ENCODE measurements at places on chromosomes 1 and 21.
A peak's percentile ranks its signal among the peaks of the same experiment; 100 is the strongest.

DNA sequence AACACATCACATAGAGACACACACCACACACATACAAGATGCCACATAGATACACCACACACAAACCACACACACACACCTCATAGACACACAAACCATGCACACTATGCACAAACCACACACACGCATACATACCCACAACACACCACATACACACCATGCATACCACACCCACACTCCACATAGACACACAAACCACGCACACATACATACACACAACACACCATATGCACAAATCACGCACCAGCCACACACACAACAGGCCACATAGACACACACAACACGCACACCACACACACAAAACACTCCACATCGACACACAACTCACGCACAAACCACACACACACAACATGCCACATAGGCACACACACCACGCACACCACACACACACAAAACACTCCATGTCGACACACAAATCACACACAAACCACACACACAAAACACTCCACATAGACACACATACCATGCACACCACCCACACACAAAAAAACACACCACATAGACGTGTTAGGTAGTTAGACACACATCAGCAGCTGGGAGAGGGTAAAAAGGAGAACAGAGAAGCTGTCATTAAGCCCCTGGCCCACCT is 49.5 kb upstream of the SLC19A1 start:
- DNase-seq = no peak

- DNase-seq = no peak
Observed at GRCh38 chr1:10787286-10787685, 9.2 kb downstream of the CASZ1 start.

GRCh38 chr1:196684476-196684875 is 32.6 kb downstream of the CFH start:
- no peak for DNase-seq

DNA sequence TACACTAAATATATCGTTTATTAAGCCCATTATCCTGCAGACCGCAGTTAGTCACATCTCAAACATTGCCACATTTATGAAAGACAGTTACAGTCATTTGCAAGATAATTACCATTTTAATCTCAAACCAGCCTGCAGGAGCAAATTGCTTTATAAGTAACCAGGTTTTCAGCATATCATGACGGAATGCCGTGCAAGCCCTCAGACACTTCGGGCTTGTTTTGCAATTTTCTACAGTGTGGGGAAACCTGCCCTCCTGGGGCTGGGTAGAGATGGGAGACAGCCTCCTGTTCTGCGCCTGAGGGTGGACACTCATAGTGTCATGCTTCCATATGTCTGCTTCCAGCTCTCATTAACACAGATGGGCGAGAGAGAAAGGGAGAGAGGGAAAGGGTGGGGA is 563.9 kb downstream of the NPHP4 start:
- DNase-seq = no peak

GRCh38 chr1:3368711-3369445 is 85.6 kb upstream of the ARHGEF16 start:
- DNase-seq = peak; percentile 16

DNA sequence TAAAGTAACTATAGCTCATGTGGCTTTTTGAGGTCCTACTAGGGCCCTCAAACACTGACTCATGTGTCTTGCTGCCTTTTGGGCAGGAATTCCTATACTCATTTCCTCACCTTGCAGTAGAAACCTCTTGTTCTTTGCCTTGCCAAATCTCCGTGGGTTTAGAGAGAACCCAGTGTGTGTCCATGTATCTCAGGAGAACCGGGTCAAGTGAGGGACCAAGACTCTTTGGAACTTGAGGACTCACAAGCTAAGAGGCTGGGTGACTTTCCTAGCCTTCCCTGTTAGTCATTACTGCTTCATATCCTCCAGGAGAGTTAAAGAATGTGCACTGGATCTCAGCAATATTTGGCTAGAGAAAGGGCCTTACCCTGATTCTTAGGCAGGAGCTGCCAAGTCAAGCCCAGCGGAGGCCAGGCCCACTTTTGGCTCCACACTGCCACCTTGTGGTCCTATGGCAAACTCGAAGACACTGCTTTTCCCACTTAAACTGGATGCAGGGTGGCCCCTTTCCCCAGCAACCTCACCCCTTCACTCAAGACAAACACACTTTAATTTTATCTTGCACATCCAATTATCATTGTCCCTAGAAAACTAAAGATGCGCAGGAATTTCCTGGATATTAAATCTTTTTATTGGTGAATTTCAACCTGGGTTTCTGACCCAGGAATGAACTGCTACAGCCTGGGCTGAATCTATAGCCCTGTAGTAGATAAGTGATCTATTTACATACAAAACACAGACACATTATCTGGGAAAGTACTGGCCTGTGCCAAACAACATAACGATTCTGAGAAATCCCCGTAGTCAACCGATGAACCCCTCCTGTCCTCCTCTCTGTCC is 10.6 kb downstream of the AVPR1B start:
- peak; percentile 87 for DNase-seq

- no peak for DNase-seq
Observed at GRCh38 chr1:41513383-41513735, 28.9 kb upstream of the EDN2 start.

GRCh38 chr1:120178799-120179756 is 2.8 kb upstream of the SEC22B start:
- DNase-seq = no peak

- no peak for DNase-seq
Observed at GRCh38 chr1:245177071-245177900, 22.5 kb downstream of the KIF26B start.

DNA sequence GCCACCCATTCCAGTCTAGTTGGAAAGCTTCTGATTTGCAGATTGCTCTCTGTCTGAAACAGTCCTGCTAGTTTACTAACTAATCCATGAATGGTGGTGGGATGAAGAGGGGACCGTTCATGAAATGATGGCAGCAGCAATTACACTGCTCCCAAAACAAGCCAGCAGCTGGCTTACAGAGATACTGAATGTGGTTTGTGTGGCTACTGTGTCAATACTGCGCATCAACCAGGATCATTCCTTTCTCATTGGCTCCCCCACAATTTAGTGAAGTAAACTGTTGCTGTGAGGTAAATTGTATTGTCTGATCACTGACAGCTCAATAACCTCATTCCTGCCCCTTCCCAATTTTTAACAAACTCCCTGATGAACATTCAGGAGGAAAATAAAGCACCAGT is 191.3 kb upstream of the LMO4 start:
- no peak for DNase-seq

DNA sequence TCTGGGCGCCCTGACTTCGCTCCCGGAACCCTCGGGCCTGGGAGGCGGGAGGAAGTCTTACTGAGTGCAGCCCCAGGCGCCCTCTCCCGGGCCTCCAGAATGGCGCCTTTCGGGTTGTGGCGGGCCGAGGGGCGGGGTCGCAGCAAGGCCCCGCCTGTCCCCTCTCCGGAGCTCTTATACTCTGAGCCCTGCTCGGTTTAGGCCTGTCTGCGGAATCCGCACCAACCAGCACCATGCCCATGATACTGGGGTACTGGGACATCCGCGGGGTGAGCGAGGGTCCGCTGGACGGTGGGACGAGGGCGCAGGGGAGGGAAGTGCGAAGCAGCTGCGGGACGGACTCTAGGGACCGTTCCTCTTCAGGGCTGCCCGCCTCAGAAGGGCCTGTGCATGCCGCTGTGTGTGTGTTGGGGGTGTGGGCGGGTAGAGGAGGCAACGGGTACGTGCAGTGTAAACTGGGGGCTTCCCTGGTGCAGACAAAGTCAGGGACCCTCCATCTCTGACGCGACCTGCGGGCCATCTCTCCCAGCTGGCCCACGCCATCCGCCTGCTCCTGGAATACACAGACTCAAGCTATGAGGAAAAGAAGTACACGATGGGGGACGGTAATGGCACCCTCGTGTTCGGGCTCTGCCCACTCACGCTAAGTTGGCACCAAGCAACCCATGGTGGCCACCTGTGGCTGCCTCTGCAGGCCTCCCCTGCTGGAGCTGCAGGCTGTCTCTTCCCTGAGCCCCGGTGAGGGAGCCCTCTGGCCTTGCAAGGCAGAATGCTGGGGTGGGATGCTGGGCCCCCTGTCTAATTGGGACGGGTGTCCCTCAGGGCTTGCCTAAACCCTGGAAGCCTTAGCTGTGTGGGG is at the start of gene GSTM1:
Gene GSTM1, plus strand, starts transcription at position 177 of the 859 bp plus-strand sequence. Its CDS starts 57 bp downstream, at position 234.
- no peak for DNase-seq

DNA sequence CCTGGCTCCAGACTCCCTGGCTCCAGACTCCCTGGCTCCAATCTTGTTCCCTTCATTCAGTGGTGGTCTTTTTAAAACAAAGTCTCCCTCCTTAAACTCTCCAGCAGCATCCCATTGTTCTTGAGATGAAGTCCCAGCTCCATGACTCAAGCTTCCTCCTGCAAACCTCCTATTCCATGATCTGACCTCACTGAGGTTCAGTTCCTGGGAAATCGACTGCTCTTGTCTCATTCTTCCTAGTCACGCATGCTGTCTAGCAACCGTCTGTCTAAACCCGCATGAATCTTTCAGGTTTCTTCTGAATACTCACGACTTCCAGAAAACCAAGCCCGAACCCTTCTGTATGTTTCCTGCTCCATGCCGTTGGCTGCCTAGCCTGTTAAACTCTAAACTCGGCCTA is 91.9 kb downstream of the RAVER2 start:
- DNase-seq = no peak

- DNase-seq = no peak
Observed at GRCh38 chr1:239418681-239419080, 32.3 kb downstream of the CHRM3 start.

- no peak for DNase-seq
Observed at GRCh38 chr1:241972703-241973369, 15.3 kb downstream of the BECN2 start.

GRCh38 chr1:116537898-116538297 is 32.9 kb downstream of the CD58 start:
- no peak for DNase-seq

DNA sequence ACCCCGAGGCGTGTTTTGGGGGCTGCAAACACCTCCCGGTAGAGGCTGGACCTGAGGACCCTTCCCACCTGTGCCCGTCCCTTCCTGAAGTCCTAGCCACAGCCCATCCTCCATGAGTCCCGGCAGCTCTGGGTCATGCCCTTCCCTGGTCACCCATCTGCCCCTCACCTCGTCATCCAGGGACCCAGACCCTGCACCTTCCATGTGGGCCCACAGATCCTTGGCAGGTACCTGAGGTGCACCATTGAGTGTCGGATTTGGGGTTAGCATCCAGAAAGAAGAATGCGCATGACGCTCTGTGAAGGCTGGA is 6.8 kb downstream of the RNF187 start:
- no peak for DNase-seq

- peak; percentile 91 for DNase-seq
Observed at GRCh38 chr1:211613108-211613947, 34.4 kb upstream of the SLC30A1 start.

DNA sequence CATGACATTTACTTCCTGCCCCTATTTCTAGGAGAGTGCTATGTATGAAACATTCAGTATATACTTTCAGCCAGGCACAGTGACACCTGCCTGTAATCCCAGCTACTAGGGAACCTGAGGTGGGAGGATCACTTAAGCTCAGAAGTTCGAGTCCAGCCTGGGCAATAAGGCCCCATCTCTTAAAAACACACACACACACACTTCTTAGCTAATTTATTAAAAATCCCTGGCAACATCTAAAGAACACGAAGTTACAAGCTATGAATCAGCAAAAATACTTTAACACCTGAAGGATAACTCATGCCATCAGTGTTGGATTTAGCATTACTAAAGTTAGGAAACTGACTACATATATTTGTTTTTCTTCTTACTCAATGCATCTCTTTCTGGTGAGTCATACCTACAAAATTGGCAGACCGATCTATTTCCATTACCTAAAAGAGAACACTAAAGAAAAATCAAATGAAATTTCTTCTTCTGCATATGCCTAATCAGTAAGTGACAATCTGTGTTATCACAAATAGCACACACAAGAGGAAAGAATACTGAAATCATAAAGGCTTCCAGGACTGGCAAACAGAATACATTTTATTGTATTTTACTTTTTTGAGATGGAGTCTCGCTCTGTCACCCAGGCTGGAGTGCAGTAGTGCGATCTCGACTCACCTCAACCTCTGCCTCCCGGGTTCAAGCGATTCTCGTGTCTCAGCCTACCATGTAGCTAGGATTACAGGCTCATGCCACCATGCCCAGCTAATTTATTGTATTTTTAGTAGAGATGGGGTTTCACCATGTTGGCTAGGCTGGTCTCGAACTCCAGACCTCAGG is 41.4 kb downstream of the RNF115 start:
- DNase-seq = peak; percentile 94
